ENCODE measurements at places on chromosomes 6 and 20.

- no peak for DNase-seq
Observed at GRCh38 chr20:36717657-36718056, 28.2 kb downstream of the NDRG3 start.

- no peak for DNase-seq
Observed at GRCh38 chr6:36139431-36139830, 9.1 kb downstream of the MAPK13 start.

GRCh38 chr20:62367633-62368391 is 700 bp upstream of the LAMA5 start:
- DNase-seq: no peak

DNA sequence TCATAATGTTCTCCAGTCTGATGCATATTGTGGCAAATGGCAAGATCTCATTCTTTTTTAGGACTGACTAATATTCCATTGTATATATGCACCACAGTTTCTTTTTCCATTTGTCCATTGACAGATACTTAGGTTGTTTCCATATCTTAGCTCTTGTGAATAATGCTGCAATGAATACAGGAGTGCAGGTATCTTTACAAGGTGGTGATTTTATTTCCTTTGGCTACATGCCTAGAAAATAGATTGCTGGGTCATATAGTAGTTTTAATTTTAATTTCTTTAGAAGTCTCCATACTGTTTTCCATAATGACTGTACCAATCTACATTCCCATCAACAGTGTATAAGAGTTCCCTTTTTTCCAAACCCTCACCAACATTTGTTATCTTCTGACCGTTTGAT is 97.5 kb downstream of the TRMT11 start:
- no peak for DNase-seq

- no peak for DNase-seq
Observed at GRCh38 chr20:14919501-14920081, 582.2 kb upstream of the FLRT3 start.

DNA sequence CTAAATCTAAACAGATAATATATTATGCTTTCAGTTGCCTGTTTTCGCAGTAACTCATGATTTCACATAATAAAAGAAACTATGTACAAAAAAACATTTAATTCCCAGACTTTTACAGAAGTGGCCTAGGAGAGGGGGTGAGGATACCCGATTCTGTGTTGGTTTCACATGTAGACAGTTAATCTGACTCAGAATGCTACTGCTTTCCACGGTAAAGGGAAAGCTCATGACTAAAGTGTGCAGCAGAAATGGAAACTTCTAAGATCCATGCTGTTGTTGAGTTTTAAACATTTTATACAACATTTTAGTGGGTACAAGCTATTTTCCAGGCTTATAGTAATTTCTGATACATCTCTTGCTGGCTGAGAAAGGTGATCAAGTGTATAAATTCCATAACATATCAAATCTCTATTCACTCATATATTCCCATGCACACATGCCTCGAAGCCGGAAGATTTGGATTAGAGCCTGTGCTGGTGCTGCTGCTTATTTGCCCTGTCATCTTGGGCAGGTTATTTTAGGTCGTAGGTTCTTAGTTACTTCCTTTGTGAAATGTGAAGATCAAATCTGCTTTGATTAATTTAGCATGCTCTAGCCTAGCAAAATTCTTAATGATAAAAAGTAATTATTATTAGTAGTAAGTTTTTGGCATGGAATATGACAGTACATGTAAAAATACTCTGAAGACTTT is 896.7 kb upstream of the MAP3K7 start:
- no peak for DNase-seq

- no peak for DNase-seq
Observed at GRCh38 chr20:38242848-38243708, 17.5 kb downstream of the KIAA1755 start.

DNA sequence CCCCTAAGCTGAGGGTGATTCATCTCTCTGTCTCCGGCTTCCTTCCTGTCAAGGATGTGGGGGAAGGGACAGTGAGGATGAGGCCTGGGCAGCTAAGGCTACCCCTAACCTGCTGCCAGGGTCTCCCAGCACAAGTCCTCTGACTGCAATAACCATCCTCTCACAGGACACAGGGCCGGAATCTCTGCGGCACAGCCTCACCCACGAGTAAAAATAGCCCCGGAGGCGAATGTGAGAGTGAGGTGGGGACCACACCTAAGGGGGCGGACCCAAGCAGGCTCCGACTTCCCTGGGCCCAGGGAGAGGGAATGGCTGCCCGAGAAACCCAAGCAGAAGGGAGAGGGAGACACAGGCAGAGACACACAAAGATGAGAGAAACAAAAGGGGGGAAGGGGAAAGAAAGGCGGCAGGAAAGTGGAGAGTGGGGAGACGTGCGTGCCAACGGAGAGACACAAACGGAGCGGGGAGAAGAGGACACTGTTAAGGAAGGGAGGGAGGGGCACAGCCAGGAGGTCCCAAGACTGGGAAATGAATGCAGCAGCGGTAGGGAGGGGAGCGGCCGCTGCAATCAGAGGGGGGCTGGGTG is 1.4 kb downstream of the CLIC1 start:
- no peak for DNase-seq

Data from stimulated activated CD4-positive, alpha-beta T cell treated with anti-CD3 and anti-CD28 coated beads, Interleukin-1b, Interleukin-23, amount 100 ng/mL, for 1 hour (primary cell).